Dermis lymphatic vessel endothelial cell (primary cell): ENCODE measurements at places on chromosomes 1 and 21. TPM values are rescaled to one million over a fixed set of nuclear protein-coding genes. Genes with fewer than 3 reads are reported as not detected.

Gene LCE2C
- not detected in 2 replicates for total RNA-seq

Gene AIDA
- total RNA-seq, result 42.9 and 43.0 TPM in 2 replicates

Gene UBE2U
- total RNA-seq, result 0.11 TPM in 1 of 2 replicates, not detected in the other

Gene BNIPL
- under 0.01 and 0.09 TPM in 2 replicates for total RNA-seq

Gene DVL1
- 31.0 and 35.3 TPM in 2 replicates for total RNA-seq
